Lower leg skin (tissue), 4 donors: ENCODE measurements at places on chromosomes 13 and 19. TPM values are rescaled to one million over a fixed set of nuclear protein-coding genes. Genes with fewer than 3 reads are reported as not detected.

AMER2 gene
- total RNA-seq = 0.20 TPM

BEST2 gene
- 100 TPM for total RNA-seq

PSG1 gene
- total RNA-seq = not detected

ZNF850 gene
- 1.0 TPM for total RNA-seq

OR7E24 gene
- total RNA-seq = not detected

SIGLEC12 gene
- total RNA-seq = 0.54 TPM

NTN5 gene
- total RNA-seq = 0.58 TPM

ZNF132 gene
- total RNA-seq = 4.5 TPM

FGF22 gene
- total RNA-seq = 22.2 TPM

KCNC3 gene
- 0.53 TPM for total RNA-seq

TNFSF11 gene
- 0.39 TPM for total RNA-seq

NCAN gene
- total RNA-seq = not detected

IZUMO1 gene
- not detected for total RNA-seq

CCDC8 gene
- total RNA-seq = 5.3 TPM

ZNF443 gene
- 4.0 TPM for total RNA-seq

GAPDHS gene
- total RNA-seq = 7.3 TPM

TUBA3C gene
- total RNA-seq = not detected
